ENCODE measurements at places on chromosomes 7 and 10. TPM values are rescaled to one million over a fixed set of nuclear protein-coding genes. Genes with fewer than 3 reads are reported as not detected.

- H3K27me3 ChIP-seq = no peaks in the 10 kb centered on the region
- H3K4me3 ChIP-seq = no peak overlapping the region
- H3K36me3 ChIP-seq = peaks cover 7% of the 10 kb centered on the region
- no peak for DNase-seq
- H3K4me1 ChIP-seq = peaks cover 17% of the 10 kb centered on the region
Observed at GRCh38 chr10:102727037-102727818, 12.8 kb downstream of the SFXN2 start.

- H3K4me3 ChIP-seq = no peak overlapping the region
- H3K4me1 ChIP-seq = peaks cover 2% of the 10 kb centered on the region
- DNase-seq = no peak
- H3K27ac ChIP-seq = no peak overlapping the region
- H3K36me3 ChIP-seq = peaks cover 11% of the 10 kb centered on the region
Observed at GRCh38 chr10:12081879-12082557, 13.3 kb downstream of the DHTKD1 start.

DNA sequence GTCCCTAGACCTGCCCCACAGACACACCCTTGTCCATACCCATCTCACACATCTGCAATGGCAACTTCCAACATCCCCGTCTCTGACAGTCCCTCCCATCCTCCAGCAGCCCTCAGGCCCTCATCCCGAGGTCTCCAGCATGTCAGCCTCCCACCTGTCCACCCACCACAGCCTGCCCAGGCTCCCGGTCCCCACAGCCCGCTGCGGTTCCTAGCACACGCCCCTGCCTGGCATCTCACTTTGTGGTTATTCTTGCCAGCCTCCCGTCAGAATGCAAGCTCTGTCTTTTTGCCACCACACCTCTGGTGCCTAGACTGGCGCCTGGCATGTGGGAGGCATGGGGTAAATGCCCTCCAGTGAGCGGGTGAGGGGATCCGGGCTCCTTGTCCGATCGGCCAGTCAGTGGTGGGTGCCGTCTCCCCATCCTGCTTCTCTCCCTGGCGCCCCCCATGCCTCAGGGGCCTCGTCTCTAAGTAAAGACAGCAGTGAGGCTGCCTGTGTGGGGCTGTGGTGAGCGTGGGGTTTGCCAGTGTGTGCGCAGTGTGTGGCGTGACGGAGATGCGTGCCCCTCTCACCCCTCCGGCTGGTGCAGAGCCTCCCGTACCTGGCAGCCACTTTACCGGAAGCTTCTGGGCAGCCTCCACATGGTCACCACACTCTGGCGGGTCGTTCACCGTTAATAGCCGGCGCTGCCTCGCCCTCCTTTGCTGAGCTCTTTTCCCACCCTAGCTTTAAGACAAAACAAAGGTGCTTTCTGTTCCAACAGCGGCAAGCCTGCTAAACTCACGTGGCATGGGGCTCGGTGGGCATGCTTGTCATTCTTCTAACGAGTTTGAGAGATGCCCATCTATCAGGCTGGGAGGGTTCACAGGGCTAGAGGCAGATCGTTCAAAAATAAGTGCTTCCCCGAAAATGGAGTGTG lies 28.5 kb upstream of the TTYH3 start:
- peaks cover 3% of the 10 kb centered on the region for H3K36me3 ChIP-seq
- H3K27ac ChIP-seq = no peak overlapping the region
- no peak for DNase-seq
- no peak overlapping the region for H3K4me3 ChIP-seq

DNA sequence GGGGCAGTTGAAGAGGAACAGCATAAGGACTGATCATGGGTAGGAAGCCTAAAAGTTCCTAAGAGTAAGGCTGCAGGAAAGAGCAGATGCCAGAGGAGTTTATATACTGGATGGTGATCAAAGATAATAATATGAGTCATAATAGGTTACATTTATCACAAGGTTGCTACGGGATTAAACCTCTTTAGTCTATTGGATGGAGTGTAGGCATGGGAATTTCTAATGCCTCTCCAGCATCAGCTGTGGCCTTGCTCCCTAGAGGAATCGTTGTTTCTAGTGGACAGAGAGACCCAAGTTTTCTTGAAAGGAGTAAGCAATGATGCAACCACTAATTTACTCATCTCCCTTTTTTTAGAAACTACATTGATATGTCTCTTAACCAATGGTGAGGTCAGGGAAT lies 213.4 kb downstream of the GPR37 start:
- no peak overlapping the region for H3K27ac ChIP-seq
- H3K4me3 ChIP-seq = no peak overlapping the region
- H3K27me3 ChIP-seq = no peaks in the 10 kb centered on the region
- H3K4me1 ChIP-seq = no peaks in the 10 kb centered on the region
- H3K36me3 ChIP-seq = no peaks in the 10 kb centered on the region

GRCh38 chr10:73910401-73910763 lies 550 bp upstream of the PLAU start:
- peaks cover 62% of the 10 kb centered on the region for H3K27me3 ChIP-seq
- peaks cover 34% of the 10 kb centered on the region for H3K4me1 ChIP-seq
- peak overlapping the region; percentile 75 for H3K4me3 ChIP-seq
- peaks cover 1% of the 10 kb centered on the region for H3K36me3 ChIP-seq

- no peak for DNase-seq
- no peaks in the 10 kb centered on the region for H3K4me1 ChIP-seq
- H3K27me3 ChIP-seq = no peaks in the 10 kb centered on the region
- no peaks in the 10 kb centered on the region for H3K36me3 ChIP-seq
Observed at GRCh38 chr10:75858339-75858738, 426.9 kb downstream of the LRMDA start.

DNA sequence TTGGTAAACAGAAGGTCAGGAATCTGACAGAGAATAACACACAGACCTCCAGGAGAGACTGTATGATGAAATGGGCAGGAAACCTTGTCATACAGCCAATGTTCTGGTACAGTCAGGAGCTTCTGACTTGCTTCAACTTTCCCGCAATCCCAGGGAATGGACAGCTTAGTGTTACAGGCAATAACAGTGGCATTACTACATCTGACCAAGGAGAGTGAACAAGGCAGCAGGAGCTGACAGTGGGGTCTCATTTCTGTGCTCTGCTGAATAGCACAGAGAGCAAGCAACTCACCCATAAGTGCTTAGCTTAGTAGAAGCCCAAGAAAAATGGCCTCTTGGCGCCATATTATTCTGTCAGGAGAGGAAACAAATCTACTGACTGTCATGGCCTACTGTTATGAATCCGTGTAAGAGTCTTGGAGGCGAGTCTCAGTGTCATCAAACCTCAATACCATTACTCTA lies 186.2 kb upstream of the MTPN start:
- H3K27me3 ChIP-seq = no peaks in the 10 kb centered on the region
- no peak for DNase-seq
- H3K4me1 ChIP-seq = no peaks in the 10 kb centered on the region
- no peaks in the 10 kb centered on the region for H3K36me3 ChIP-seq

GRCh38 chr10:11414314-11415038 lies 197.0 kb downstream of the USP6NL start:
- peaks cover 7% of the 10 kb centered on the region for H3K27me3 ChIP-seq
- no peak overlapping the region for H3K4me3 ChIP-seq
- no peak for DNase-seq
- peaks cover 1% of the 10 kb centered on the region for H3K4me1 ChIP-seq

GRCh38 chr7:28123752-28124151 lies 56.8 kb downstream of the JAZF1 start:
- no peak overlapping the region for H3K27ac ChIP-seq
- no peak overlapping the region for H3K4me3 ChIP-seq
- DNase-seq = no peak
- H3K4me1 ChIP-seq = peaks cover 20% of the 10 kb centered on the region
- peaks cover 3% of the 10 kb centered on the region for H3K27me3 ChIP-seq

- no peaks in the 10 kb centered on the region for H3K27me3 ChIP-seq
- no peak overlapping the region for H3K4me3 ChIP-seq
- H3K4me1 ChIP-seq = no peaks in the 10 kb centered on the region
- no peak for DNase-seq
Observed at GRCh38 chr10:59387951-59388670, 25.8 kb upstream of the FAM13C start.

- H3K4me1 ChIP-seq = no peaks in the 10 kb centered on the region
- H3K4me3 ChIP-seq = no peak overlapping the region
- no peaks in the 10 kb centered on the region for H3K36me3 ChIP-seq
- H3K27ac ChIP-seq = no peak overlapping the region
Observed at GRCh38 chr7:82294382-82294784, 149.2 kb downstream of the CACNA2D1 start.

DNA sequence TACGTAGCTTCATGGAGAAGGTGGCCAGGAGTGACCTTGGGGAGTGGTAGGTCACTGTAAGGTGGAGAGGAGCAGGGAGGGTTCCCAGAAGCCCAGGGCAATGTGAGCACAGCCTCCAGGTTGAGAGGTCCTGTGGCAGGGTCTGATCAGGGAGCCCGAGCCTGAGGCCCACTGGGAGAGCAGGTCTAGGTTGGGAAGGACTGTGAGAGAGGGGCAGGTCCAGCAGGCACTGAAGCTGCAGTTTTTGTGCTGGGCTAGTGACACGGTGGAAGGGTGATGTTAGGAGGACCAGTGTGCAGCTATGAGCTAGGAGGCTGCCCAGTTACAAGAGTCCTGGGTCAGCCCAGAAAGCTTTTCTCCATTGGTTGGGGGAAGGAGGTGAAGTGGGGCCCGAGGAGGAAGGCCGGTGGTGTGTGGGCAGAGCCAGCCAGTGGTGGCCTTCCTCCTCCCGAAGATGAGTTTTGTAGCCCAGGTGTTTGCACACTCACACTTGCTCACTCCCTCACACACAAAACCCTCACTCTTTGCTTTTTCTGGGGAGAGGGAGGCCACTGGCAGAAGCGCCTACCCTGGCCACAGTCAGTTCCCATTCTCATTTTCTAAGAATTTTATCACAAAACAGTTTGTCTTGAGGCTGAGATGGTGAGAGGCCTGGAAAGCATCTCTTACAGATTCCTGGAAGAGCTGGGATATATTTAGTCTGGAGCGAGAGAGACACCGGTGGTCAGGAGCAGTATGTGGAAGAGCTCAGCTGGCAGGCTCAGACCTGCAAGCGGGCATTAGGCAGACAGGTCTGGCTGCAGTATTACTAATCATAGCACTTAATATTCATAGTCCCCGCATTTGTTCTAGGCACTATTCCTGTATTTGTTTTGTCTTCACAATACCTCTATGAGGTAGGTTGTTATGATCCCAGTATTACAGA lies 57.1 kb downstream of the ZNF467 start:
- peak overlapping the region; percentile 82 for H3K4me3 ChIP-seq
- no peak overlapping the region for H3K27ac ChIP-seq
- H3K36me3 ChIP-seq = no peaks in the 10 kb centered on the region
- no peak for DNase-seq
- peaks cover 20% of the 10 kb centered on the region for H3K4me1 ChIP-seq

DNA sequence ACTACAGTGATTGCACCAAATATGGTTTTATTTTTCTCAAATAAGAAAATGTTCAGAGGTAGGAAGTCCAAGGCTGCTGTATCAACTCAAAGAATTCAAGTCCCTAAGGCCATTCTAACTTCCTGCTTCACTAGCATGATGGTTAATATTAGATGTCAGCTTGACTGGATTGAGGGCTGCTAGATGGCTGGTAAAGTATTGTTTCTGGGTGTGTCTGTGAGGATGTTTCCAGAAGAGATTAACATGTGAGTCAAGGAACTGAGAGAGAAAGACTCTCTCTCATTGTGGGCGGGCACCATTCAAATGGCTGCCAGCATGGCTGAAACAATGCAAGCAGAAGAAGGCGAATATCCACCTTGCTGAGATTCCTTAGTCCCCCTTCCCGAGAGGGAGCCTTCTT lies 77.4 kb upstream of the NRBF2 start:
- H3K4me1 ChIP-seq = no peaks in the 10 kb centered on the region
- peaks cover 5% of the 10 kb centered on the region for H3K27me3 ChIP-seq
- no peak overlapping the region for H3K27ac ChIP-seq
- H3K4me3 ChIP-seq = no peak overlapping the region
- no peak for DNase-seq

GRCh38 chr7:98136423-98136822 lies 29.8 kb downstream of the LMTK2 start:
- H3K36me3 ChIP-seq = peaks cover 17% of the 10 kb centered on the region
- H3K4me3 ChIP-seq = no peak overlapping the region
- peaks cover 22% of the 10 kb centered on the region for H3K4me1 ChIP-seq
- H3K27ac ChIP-seq = no peak overlapping the region
- peaks cover 31% of the 10 kb centered on the region for H3K27me3 ChIP-seq

DNA sequence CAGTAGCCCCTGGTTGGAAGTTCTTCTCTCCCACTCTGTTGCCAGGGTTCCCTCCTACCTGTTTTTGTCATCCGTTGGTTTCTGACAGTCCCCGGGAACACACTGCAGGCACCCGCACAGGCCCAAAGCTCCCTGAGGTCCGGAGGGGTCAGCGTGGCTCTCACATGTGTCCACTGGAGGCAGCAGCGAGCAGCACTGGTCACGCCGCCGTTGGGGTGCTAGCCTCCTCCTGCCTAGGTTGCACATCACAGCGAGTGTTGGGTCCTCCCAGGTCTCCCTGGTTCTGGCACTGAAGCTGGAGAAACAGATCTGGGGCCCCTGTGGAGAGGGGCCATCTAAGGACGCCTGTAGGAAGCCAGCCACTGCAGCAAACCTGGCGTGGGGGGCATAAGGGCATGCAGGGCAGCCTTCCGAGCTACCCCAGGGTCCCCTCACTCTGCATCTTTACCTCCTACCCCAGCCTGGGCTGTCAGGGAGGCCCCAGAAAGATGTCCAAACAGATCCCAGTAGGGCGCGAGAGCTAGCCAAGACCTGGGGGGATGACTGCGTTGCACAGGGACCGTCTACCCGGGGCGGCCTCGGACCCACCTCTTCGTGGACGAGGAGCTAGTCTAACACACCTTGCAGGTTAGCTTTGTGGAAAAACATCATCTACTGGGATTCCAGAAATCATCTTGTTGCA lies 28.9 kb downstream of the LRRC27 start:
- peaks cover 1% of the 10 kb centered on the region for H3K4me1 ChIP-seq
- H3K36me3 ChIP-seq = peaks cover 8% of the 10 kb centered on the region
- H3K4me3 ChIP-seq = no peak overlapping the region
- no peaks in the 10 kb centered on the region for H3K27me3 ChIP-seq
- no peak overlapping the region for H3K27ac ChIP-seq

GRCh38 chr7:131507592-131508331 lies 48.7 kb downstream of the PODXL start:
- DNase-seq = peak; percentile 87
- peaks cover 3% of the 10 kb centered on the region for H3K27me3 ChIP-seq
- no peaks in the 10 kb centered on the region for H3K36me3 ChIP-seq
- H3K4me1 ChIP-seq = peaks cover 16% of the 10 kb centered on the region
- H3K4me3 ChIP-seq = peak overlapping the region; percentile 56
- H3K27ac ChIP-seq = peak overlapping the region; percentile 5

DNA sequence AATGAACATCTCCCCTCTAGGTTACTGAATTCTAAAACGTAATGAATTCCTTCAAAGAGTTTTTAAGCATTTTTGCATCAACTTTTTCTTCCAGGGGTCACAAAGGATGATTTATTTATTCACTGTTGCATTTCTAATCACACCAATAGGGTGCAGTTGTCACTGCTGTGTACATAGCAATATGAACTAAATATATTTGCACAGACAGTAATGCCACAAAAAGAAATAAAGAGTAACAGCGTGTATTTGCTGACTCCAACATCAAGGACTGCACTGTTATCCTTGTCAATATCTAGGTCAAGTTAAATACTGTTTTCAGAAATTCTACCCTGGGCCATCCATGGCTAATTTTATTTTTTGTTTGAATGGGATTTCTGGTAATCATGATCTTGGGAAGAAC lies 138.0 kb downstream of the FRMD4A start:
- DNase-seq = no peak
- H3K4me3 ChIP-seq = no peak overlapping the region
- no peaks in the 10 kb centered on the region for H3K36me3 ChIP-seq
- no peaks in the 10 kb centered on the region for H3K4me1 ChIP-seq
- H3K27me3 ChIP-seq = peaks cover 35% of the 10 kb centered on the region

Gene MNX1
- not detected for total RNA-seq

Gene TDRD1
- 0.20 TPM for total RNA-seq

Gene HDAC9
- 0.61 TPM for total RNA-seq

Gene RRP12
- 23.8 TPM for total RNA-seq

Gene HKDC1
- 1.1 TPM for total RNA-seq

Gene AOC1
- not detected for total RNA-seq

Gene ANKRD22
- not detected for total RNA-seq

Gene COL17A1
- not detected for total RNA-seq

Gene BHLHA15
- not detected for total RNA-seq

Data from activated naive CD8-positive, alpha-beta T cell treated with anti-CD3 and anti-CD28 coated beads, Interleukin-2, amount 10 ng/mL, durations not matched to agents 7 days and 5 days (primary cell).